Effector memory CD8-positive, alpha-beta T cell (primary cell): ENCODE measurements at places on chromosomes 11 and 22.

DNA sequence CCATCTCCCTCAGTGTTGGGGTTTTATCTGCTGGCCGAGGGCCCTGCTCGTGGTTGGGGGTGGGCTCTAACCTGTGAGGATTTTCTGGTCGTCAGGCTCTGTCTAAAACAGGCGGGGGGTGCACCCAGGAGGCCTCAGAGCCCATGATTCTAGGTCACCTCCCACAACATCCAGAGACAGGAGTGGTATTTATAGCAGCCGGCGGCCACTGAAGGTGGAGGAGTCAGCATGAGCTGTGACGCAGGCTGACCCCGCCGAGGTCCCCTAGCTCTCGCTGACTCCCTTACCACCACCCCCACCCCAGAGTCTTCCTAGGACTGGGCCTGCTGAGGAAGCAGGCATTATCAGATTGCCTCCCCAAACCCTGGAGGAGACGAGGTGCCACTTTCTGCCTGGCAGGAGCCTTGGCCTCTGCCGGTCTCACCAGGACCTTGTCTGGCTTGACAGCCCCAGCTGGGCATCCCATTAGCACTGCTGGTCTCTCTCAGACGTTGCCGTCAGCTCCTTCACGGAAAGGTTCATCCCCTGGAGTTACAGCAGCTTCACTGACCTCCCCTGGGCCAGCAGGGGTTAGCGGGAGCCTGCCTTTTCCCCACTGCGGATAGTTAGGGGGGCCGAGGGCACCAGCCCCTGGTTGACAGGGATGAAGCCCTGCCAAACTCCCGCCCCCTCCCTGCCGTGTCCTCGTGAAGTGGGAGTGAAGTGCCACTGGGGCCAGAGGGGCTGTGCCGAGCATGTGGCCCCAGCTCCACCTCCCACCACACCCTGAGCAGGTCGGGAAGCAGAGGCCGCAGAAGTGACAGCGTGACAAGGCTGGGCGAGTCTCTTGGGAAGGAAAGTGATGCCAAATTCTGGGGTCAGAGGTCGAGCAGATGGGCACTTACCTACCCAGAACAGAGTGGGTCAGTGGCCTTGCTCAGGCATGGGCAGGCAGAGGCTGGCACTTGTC, 26.5 kb downstream of the DAGLA start:
- DNase-seq: no peak

- DNase-seq: peak; percentile 15
These were observed 720 bp downstream of the FAM118A start for GRCh38 chr22:45310331-45310976.

GRCh38 chr11:96267496-96268032, 75.4 kb downstream of the MAML2 start:
- peak; percentile 37 for DNase-seq

GRCh38 chr11:7514099-7514591, 346 bp downstream of the PPFIBP2 start:
- DNase-seq: peak; percentile 3

DNA sequence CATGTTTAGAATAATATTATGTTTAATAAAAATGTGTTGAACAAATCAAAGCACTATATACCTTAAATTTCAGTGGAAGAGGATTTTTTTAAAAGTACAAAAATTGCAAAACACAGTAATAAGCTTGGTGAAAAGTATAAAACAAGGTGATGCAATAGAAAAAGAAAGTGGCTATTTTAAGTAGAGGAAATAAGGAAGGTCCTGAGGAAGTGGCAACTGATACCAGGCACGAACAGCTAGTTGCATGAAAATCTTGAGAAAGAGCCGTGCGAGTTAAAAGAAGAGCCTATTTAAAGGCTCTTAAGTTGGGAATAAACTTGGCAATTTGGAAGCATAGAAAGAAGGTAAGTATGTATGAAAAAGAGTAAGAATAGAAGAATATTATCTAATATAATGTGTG, 1679.3 kb downstream of the LRRC4C start:
- no peak for DNase-seq

DNA sequence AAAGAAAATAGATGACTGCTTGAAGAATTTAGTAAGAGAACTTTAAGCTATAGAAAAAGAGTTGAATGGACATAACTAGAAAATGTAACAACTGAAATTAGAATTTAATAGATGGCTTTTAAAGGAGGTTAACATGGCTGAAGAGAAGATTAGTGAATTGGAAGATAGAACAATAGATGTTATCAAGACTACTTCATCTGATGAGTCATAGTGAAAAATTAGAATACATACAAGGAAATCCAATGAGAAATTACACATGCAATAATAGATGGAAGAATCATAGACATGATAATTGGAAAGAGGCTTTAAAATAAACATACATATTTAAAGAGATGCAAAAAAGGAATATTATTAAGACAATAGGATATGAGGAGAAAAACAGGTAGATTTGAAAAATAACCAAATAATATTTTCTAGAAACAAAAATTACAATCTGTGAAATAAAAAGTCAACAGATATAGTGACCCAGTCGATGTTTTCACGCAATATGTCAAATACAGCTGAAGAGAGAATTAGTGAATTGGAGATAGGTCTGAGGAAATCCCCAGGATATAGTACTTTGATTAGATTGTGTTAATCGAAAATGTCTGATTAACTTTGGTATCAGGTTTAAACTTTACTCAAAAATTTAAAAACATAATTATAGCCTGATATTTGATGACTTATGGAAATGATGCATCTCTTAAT, 28.2 kb downstream of the CAT start:
- DNase-seq: no peak

DNA sequence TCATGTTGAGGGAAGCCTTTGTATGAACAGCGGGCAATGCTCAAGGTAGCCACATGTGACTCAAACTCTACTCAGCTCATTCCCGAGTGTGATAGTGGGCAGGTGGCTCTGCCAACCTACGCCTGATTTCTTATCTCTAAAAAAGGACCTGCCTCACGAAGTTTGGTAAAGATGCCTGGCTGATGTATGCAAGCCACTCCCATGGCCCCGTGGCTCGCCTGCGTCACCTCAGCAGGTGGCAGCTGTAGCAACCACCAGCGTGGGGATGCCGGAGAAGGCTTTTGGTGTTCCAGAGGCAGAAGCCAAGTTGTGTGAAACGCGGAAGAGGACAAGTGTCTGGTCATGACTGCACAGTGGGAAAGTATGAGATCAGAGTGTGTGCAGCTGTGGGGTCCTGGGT, 5.4 kb downstream of the FADS2 start:
- DNase-seq: no peak

GRCh38 chr11:34280945-34281872, 76.6 kb downstream of the ABTB2 start:
- no peak for DNase-seq

- DNase-seq: no peak
These were observed 19.7 kb upstream of the ALX4 start for GRCh38 chr11:44329472-44330230.

DNA sequence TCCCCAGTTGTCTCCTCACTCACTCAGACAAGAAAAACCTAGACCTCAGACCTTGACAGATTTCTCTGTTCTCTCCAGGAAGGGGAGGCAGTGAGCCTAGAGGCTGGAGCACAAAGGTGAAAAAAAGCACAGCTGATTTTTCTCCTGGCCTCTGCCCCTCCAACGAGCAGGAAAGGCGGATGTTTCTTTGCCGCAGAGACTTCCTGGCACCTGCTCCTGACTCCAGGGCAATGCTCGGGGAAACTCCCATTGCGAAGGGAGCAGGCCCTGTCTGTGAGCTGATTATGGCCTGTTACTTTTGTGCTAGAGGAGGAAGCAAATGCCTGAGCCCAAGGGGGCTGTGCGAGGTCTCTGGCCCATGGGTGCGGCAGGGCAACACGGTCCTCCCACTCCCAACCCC, 25.4 kb downstream of the MS4A10 start:
- DNase-seq: no peak

- no peak for DNase-seq
These were observed 61.4 kb upstream of the CTSC start for GRCh38 chr11:88398791-88399570.

DNA sequence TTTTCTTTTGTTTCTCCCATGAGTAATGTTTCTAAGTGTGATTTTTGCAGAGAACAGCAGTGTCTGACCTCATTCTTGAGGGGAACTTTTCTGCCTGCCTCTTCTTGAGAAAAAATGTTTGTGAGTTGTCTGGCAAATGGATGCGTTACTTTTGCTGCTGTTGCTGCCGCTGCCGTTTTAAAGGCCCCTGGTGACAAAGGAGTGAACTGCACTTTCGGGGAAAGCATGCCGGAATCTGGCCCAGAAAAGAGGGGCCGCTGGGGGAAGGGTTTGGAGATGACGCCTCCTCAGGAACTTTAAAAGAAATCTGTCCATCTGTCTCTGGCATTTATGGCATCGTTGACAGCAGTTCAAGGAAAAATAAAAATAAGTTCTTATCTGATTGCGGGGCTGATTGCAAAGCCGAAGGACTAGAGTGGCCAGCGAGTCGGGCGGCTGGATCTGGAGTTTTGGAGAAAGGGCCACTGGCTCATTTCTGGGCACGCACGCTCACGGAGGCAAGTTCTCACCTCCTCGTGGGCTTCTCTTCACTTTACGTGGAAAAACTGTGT, 16.5 kb downstream of the ZBTB16 start:
- DNase-seq: peak; percentile 58
